Inflammatory macrophage treated with lipopolysaccharide for 4 hours (primary cell): ENCODE measurements at places on chromosomes 7 and 10.

- DNase-seq: no peak
Measured at GRCh38 chr10:77835669-77836086, 90.9 kb downstream of the DLG5 start.

- DNase-seq: peak; percentile 60
Measured at GRCh38 chr7:141702047-141702567, at the start of gene DENND11. Gene DENND11, minus strand, starts transcription at chr7:141702166. Its CDS starts 13 bp downstream, at chr7:141702153.

GRCh38 chr10:3034616-3035015, 32.7 kb upstream of the PFKP start:
- peak; percentile 75 for DNase-seq

DNA sequence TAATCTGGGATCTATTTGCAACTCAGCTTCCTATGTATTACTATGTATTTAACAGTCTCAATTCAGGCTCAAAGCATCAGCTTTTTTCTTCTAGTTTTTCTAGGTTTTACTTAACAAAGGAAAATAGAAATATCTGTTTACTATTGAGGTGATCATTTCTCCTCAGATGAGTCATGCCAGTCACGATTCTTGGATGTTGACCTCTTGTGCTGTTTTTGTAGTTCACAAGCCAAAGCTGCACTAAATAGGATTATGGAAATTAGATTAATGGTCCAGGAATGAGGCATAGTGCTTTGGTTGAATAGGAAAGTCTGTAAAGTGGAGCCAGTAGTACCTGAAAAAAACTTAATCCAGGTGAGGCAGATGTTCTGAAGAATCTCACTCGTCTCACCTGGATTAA, 198.3 kb upstream of the KAT6B start:
- no peak for DNase-seq
